ENCODE measurements at places on chromosomes 12 and 14.

GRCh38 chr14:68111853-68112270, 292.3 kb downstream of the RAD51B start:
- no peak for DNase-seq

- no peak for DNase-seq
These were observed 27.3 kb upstream of the ST8SIA1 start for GRCh38 chr12:22361785-22362184.

DNA sequence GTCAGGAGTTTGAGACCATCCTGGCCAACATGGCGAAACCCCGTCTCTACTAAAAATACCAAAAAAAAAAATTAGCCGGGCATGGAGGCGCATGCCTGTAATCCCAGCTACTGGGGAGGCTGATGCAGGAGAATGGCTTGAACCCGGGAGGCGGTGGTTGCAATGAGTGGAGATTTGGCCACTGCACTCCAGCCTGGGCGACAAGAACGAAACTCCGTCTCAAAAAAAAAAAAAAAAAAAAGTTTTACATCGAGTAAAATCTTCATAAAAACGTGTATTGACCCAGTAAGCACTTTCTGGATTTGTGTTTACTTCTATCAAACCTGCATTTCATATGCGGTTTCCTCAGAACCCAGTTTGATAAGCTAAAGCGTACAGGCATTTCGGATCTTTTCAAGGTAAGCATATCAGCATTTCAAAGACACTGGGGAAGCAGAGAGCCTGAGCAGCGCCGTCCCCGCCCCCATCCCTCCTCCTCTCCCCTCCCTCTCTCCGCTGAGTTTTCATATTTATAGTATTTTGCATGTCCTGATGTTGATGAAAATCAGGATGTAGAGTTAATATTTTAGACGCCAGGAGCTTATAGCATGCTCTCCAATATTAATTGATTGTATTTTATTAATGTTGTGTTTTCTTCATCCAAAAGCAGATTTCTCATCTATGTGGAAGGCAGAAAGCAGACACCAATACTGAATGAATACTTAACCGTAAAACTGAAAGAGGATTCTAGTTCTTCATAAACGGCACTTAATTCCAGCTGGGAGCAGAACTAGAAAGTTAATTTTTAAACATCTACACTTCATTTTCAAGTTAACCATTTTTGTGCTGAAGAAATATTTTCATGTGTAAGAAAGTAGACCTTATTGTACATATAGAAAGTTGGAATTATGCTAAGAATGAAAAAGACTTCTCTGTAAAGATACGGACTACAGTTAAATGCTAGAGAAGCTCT, 9.2 kb upstream of the HIP1R start:
- DNase-seq: no peak

DNA sequence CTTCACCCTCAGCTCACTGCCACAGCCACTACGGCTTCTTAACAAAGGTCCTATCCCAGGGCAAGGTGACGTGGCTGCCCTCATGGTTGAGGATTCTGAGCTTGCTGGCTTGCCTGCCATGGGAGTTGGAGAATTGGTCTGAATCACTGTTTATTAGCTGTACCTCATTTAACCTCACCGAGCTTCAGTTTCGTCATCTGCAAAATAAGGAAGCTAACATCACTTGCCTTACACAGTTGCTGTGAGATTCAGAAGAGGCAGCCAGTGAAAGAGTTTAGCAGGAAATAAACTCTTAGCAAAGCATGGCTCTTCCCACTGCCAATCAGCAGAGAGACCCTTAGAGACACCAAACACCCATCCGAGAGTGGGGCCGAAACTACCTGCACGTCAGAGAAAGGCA, 90.1 kb upstream of the KCNA1 start:
- no peak for DNase-seq

DNA sequence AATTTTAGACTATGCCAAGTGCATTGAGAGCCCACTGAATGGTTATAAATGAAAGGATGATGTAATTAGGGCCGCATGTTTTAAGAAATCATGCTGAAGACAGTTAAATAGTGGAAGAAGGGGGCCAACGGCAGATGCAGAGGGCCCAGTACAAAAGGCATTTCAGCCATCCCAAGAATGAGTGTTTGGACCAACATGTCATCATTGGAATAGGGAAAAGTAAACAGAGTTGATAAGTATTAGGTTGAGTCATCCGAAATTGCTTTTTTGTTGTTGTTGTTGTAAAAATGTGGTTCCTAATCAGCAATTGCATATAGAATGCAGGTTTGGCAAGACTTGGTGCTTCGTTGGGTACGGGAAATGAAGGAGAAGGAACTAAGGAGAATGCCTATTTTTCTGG, 29.5 kb downstream of the BMP4 start:
- DNase-seq: no peak

DNA sequence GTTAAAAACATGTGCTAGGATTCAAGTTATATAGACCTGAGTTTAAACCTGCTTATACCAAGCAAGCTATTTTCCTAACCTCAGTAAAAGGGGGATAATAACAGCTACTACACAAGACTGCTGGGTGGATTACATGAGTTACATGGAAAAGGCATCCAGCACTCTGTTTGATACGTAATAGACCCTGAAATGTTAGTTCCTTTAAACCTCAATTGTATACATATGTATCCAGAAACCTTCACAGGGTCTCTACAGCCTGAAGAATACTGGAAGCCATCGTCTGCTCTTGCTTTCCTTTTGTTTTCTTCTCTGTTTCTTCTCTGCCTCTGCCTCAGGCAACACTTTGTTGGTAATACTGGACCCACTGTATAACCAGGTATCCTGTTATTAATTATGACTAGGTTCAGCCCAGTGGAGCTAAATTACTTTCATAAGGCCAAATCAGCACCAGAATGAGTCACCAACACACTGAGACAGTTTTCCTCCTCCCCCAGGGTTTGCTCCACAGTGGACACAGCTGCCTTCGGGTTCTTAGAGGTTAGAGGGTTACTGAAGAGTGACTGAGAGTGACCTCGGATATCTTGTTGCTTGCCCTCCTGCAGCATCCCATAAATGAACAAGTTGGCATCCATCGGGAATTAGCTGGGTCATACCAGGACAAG, 127.1 kb downstream of the CAPZA3 start:
- DNase-seq: no peak

DNA sequence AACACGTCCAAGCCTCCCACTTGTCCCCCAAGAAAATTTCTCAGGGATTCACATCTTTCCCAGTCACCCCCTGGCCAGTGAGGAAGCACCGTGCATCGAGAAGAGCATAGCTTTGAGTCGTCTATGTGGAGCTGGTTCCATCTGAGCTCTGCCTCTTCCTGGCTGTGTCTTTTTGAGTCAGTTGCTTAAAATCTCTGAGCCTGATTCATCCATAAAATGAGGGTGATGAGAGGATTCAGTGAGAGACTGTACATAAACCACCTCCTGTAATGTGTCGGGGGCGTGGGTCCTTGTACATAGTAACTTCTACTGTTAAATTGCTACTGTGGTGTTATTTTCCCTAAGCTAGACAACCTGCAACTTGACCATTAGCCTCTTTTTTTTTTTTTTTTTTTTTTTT, 13.8 kb downstream of the CD9 start:
- DNase-seq: no peak

DNA sequence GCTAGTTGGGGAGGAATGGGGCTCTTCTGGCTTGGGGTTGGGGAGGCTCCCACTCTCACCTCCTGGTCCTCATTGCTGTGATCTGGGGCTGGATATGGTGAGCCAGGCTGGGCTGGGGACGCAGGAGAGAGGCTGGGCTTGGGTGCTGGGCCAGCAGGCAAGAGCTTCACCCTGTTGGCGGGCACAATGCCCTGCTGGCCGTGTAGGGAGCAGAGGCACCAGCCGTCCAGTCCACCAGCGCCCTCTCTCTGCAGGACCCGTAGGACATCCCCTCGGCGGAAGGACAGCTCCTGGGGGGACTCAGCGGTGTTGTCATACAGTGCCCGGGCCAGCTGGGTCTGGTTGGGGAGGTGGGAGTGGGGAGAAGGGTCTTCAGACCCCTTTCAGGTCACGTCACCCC, 4.5 kb downstream of the EFS start:
- DNase-seq: no peak

GRCh38 chr12:114864837-114865551, 181.0 kb upstream of the TBX3 start:
- DNase-seq: no peak

DNA sequence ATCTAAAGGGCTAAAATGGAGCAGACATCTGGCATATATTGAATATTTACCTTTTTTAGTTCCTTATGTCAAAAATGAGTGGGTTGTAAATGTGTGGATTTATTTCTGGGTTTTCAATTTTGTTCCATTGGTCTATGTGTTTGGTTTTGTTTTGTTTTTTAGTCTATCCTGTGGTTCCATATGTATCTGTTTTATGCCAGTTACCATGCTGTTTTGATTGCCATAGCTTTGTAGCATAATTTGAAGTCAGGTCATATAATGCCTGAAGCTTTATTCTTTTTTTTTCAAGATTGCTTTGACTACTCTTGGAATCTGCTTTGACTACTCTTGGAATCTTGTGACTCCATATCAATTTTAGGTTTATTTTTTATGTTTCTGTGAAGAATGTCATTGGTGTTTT, 133.2 kb downstream of the MIPOL1 start:
- no peak for DNase-seq

- no peak for DNase-seq
These were observed 232.2 kb downstream of the PCNX1 start for GRCh38 chr14:71139294-71139946.

DNA sequence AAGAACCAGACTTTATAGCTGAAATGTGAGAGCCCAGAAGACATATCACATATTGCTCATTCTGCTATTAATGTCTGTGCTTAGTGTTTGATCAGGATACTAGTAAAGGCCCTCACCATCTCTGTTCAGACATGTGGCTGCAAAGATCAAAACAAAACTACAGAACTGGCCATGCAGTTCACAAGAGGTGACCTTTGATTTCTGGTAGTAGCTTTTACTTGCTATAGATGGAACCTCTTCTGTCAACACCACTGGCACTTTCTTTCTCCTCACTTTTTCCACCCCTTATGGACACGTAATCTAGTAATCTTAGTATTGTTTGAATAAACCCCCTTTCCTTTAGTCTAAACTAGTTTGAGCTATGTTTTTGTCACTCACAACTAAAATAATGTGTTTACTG, 214.8 kb downstream of the EPS8 start:
- no peak for DNase-seq

DNA sequence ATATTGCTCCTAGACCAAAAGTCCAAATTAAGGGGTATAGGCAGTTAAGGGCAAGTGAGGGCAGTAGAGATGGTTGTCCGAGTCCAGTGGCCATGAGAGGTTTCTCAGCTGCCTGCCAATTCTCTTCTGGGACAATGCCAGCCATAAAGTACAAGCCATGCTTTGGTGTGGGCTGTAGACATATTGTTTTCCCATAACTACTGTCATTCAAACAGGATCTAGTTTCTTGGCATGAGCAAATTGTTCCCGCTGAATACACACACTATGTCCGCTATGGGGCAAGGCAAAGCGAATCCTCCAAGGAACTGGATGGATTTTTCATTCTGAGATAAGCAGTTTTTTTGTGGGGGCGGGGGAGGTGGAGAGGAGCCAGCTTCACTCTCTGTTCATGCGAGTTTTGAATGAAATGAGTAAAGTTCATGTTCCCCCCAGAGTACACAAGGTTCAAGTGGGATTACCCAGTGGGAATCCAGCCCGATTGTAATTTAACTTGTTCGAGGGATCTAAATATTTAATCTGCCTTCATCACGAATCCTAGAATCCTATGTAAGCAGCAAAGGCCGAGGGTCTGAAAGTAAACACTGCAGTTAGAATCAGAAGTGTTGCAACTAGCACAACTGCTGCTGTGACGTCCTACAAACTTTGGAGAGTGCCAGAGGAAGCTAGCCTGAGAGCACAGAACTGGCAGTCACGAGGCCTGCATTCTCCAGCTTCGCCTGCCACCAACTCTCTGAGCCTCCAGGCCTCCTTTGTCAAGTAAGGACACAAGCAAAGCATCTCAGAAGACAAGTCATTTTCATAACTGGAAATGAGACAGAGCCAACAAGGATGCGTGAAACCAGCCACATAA, 137.0 kb downstream of the CRADD start:
- DNase-seq: no peak

DNA sequence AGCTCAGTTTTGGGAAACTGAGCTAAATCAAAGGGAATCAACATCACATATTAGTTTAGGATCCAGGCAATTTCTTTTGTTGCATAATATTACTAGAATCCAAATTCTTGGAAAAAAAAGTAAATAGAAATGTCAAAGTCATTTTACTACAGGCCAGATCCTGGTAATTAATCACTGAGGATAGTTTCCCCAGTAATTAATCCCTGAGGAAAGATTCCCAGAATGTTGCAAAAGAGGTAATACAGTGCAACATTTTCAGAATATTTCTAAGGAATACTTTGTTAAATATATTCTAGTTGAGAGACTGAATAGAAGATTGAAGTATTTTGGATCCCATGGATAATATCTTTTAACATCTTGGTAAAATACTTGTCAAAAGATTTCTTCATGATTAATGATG, 207.0 kb upstream of the GARIN2 start:
- no peak for DNase-seq

DNA sequence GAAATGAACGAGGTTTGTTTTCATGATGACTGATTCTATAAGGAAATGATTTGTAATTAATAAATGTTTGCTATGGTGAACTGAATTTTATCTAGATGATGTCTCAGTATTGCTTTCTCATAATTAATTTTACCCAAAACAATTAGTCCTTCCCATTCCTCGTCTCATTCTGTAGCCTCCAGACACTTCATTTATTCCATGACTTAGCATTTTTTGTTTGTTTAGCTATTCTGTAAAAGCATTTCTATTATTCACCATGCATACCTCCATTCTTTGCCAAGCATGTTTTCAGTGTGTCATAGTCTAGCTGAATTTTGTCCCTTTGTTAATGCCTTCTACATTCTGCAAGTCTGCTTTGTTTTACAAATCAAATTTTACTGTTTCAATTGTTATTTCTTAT, 137.4 kb upstream of the RPL10L start:
- no peak for DNase-seq

- DNase-seq: no peak
These were observed 39.8 kb downstream of the NDUFA12 start for GRCh38 chr12:94963649-94964048.

- no peak for DNase-seq
These were observed 458.8 kb downstream of the GLT1D1 start for GRCh38 chr12:129312048-129312447.

DNA sequence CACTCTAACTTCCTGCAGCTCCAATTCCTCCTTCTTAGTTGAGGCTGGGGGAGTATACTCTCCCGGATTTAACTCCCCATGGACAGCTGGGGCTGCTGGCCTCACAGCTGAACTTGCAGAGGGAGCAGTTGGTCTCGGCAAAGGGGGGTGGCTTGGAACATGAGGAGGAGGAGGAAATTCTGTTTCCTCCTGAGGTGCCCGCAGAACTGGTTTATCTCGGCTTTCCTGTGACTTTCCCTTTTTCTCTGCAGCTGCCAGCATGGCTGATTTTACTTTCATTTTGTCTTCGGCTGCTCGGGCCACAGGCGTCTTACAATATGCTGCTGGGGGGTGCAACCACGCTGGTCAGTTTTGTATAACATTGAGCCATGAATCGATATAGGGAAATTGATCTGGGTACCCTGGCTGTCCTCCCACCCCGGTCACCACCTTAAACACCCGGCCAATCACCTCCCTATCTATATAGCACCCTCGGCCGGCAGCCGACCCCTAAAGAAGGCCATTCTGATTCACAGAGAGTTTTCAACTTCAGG, 1317.6 kb downstream of the TMEM121 start:
- no peak for DNase-seq

- no peak for DNase-seq
These were observed 79.9 kb downstream of the ARF6 start for GRCh38 chr14:49972823-49973222.

GRCh38 chr14:99758121-99758821, 34.9 kb upstream of the EML1 start:
- DNase-seq: no peak
